ENCODE measurements at places on chromosomes 5 and 9. TPM values are rescaled to one million over a fixed set of nuclear protein-coding genes. Genes with fewer than 3 reads are reported as not detected.

DNA sequence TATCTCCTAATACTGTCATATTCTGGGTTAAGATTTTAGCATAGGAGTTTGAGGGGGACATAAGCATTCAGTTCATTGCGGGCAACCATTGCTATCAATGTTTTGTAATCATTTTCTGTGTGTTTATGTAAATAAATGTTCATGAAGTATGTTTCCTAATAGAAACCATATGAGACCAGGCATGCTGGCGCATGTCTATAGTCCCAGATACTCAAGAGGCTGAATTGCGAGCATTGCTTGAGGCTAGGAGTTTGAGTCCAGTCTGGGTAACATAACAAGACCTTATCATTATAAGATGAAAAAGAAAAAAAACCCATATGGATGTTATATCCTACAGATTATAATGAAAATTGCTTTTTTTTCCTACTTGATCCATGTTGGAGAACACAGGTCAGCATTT is 91.2 kb downstream of the F2RL2 start:
- no peak for DNase-seq

DNA sequence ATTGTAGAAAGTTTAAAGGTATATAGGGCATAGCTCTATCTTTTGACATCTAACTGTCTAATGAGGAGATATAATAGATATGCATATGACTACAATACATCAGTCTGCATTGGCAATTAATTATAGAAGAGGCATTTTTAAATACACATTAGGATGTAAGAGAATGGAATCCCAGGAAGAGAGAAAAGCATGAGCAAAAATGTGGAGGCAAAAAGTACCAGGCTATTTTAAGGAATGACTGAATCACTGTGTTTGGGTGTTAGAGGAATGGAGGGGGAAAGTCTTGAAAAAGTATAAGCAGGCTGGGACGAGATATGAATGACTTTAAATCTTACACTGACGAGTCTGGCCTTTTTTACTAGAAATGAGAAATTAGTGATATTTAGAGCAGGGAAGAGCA is 138.4 kb upstream of the ZNF462 start:
- no peak for DNase-seq

DNA sequence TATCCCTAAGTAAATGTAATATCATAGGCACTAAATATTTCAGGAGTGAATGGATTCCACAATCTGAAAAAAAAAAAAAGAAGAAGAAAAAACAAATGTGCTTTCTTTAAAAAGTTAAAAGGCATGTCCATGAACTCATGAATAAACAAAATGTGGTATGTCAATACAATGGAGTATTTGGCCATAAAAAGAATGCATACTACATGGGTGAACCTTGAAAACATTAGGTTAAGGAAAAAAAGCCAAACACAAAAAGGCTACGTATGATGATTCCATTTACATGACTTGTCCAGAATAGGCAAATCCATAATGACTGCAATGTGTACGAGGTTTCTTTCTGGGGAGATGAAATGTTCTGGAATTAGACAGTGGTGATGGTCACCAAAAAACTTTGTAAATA is 45.3 kb downstream of the FNIP1 start:
- no peak for DNase-seq

GRCh38 chr5:115977096-115977495 is 14.8 kb downstream of the LVRN start:
- DNase-seq = no peak

DNA sequence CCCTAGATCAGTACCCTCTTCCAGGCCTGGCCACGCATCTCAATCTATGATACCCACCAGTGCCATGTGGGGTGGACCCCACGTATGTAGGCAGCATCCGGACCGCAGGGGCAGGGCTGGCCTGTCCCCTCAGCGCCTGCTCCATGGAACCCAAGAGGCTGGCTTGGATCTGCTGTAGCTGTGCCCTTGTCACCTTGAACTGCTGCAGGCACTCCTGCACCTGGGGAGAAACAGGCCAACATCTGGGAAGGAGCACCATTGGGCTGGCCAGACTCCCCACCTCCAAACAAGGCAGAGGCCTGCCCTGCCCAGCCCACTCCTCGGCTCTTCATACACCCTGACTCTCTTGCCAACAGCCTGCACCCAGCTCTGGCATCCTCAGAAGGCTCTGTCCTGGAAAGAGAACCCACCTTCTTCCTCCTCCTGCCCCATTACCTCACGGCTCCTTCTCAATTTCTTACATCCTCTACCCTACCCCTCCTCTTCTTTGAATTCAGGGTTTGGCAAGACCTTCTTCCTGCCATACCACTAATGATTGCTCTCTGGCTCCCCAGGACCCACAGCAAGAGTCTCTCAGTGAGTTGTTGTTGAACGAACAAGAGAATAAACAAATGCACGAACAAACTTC is 7.7 kb downstream of the HK3 start:
- DNase-seq = no peak

DNA sequence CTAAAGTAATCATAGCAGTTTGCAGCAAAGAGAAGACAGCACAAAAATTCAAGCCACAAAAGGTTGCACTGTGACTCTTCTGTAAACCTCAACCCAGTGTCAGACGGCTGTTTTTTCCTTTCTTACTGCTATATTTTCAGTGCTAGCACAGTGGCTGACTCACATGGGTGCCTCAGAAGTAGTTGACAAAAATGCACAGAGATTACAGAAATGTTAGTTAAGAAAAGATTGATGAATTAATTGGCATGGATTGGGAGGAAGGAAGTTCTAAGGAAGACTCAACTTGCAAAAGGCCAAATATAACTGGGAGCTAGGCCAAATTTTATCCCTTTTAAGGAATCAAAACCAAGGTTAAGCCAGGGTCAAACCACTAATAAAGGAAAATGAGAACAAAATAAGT is 43.7 kb upstream of the ITGA1 start:
- DNase-seq = peak; percentile 37

GRCh38 chr5:142472306-142472951 is 147.6 kb upstream of the SPRY4 start:
- DNase-seq = peak; percentile 85

- DNase-seq = no peak
Measured at GRCh38 chr9:111236332-111236731, 93.7 kb downstream of the OR2K2 start.

IQGAP2 gene
- total RNA-seq = 0.83 TPM

ARSI gene
- total RNA-seq = 38.8 TPM

MIER3 gene
- 18.7 TPM for total RNA-seq

BTNL9 gene
- total RNA-seq = 0.16 TPM

CDKN2A gene
- 26.5 TPM for total RNA-seq

Measured in mammary epithelial cell (primary cell).